NK-92 treated with Interleukin-12 subunit alpha and Interleukin-12 subunit beta, amount 100 ng/mL, for 24 hours (cell line): ENCODE measurements at places on chromosomes 6 and 20.

GRCh38 chr6:124670801-124671200, 291.4 kb upstream of the RNF217 start:
- no peak for DNase-seq

GRCh38 chr6:150528648-150529285, 70.9 kb upstream of the PLEKHG1 start:
- DNase-seq = no peak

- no peak for DNase-seq
These were observed 91.5 kb upstream of the SASH1 start for GRCh38 chr6:148250975-148251685.

DNA sequence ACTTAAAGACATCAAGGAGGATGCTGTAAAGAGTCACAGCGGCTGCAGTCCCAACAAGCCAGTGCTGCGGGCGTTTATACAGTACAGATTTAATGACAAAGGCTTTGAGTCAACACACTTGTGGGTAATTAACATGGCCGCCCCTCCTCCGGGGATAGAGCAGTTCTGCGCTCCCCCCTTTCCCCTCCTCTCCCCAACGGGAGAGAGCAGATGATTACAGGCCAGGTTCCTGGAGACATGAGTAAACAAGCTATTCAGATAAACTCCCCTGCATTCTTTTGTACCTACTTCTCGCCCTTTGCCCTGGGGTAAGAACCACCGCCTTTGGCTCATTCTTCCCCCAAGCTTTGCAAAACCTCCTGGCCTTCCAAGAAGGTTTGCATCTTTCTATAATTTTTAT, 23.6 kb upstream of the FABP7 start:
- no peak for DNase-seq

DNA sequence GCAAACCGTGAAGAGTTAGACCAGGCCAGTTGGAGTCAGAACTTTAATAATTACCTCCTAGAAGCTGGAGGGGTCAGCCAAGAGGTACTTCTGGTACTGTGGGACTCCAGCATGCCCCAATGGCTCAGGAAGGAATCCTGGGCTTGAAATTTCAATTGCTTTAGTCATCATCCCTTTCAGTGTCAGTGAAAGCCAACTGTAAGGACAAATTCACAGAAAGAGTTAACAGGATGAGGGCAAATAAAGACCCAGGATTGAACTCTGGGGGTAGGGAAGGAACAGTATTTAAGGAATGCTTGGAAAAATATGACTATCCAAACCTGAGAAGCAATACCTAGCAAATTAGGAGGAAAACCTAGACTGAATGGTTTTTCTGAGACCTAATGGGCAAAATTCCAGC, 735.1 kb upstream of the MARCKS start:
- no peak for DNase-seq

DNA sequence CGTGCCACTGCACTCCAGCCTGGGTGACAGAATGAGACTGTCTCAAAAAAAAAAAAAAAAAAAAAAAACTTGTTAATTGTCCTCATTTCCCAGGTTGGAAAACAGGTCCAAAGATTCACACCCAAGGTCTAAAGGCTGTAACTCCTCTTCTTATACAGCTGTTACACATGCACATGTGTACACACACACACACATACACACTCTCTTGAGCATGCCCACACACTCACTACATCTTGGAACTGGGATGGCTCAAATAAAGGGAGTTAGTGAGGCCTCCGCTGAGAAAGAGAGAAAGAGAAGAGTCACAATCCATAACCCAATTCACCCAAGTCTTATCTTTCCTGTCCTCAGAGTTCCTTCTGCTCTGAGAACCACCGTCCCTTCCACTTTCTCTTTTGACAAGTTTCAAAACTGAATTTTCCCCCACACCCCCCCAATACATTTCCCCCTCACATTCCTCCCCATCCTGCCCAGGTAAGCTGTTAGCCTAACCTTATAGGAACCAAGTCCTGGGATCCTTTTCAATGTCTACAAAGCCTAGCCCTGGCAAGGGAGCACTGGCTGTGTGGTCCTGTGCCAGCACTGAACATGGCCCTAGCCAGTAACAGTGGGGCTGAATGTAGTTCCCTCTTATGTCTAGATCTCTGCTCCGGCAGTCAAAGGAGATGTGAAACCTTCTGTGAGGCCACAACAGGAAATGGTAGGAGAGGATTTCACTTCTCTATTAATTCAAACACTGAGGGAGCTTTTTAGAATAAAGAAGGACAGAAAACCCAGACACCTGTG, 3.2 kb upstream of the HLA-DMB start:
- peak; percentile 25 for DNase-seq

DNA sequence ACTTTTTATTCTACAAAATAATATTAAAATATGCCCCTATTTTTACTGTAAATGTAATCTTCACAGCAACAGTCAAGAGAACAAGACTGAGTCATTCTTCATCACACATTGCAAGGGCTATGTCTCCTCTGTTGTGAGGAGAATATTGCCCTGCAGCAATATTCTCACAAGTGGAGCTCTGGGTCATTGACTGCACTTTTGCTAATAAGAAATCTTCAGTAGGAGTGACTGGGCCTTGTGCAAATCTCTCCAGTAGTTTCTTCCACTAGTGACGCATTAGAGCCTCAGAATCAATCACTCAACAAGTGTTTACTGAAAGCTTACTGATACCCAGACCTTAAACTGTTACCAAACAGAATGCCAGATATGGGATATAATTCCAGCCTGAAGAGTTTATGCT, 49.1 kb downstream of the LAMA2 start:
- no peak for DNase-seq

DNA sequence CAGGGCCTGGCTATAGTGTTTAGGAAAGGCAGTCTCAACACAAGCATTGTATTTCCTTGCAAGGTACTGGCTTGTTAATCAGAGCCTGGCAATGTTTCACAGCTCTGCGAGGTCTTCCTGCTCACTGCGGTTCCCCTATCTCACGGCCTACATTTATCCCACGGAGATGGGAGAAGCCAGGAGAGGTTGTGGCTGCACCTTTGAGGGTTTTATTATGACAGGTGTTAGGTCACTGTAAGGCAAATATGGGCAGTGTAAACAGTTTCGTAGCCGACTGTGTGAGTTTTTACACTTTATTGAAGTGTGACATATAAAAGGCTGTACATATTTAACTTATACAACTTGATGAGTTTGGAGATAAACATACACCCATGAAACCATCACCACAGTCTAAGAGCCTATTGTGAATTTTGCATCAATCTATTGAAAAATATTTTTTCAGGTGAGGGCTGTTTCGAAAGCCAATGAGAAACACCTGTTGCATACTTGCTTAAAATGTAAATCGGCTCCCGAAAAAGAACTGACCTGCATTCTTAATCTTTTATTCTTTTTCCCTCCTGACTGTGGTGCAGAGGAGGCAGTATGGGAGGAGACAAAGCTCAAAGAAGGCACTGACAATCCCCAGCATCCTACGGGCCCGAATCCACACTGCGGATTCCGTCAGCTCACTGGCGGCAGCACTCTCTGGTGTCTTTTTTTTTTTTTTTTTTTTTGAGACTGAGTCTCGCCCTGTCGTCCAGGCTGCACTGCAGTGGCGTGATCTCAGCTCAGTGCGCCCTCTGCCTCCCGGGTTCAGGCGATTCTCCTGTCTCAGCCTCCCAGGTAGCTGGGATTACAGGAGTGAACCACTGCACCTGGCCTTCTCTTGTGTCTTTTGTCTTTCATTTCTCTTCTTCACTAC, 7.5 kb upstream of the RBM38 start:
- DNase-seq = no peak
